CD4-positive, alpha-beta T cell treated with Interleukin-2 at 100 ng/mL for 4 hours (primary cell): ENCODE measurements at places on chromosomes 11 and 22.

GRCh38 chr11:127552446-127552845 is 551.9 kb upstream of the KIRREL3 start:
- no peak for DNase-seq

- DNase-seq: no peak
These were observed 34.4 kb downstream of the PRCP start for GRCh38 chr11:82865841-82866240.

DNA sequence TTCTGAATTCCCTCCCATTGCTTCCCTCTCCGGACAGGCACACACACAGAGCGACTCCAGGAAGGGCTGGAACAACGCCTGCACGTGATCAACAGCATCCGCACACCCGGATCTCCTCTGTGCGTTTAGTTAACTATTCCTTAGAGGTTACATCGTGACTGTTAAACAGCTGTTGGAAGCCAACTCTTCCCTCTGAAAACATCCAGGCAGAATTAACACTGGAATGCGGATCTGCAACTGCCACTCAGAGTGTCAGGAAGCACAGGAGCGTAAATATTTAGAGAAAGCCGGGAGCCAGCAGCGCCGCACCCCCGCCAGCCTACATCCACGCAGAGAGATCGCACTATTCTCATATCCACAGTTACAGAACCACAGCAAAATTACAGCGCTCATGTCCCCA is 46.2 kb downstream of the SHANK2 start:
- DNase-seq: no peak

DNA sequence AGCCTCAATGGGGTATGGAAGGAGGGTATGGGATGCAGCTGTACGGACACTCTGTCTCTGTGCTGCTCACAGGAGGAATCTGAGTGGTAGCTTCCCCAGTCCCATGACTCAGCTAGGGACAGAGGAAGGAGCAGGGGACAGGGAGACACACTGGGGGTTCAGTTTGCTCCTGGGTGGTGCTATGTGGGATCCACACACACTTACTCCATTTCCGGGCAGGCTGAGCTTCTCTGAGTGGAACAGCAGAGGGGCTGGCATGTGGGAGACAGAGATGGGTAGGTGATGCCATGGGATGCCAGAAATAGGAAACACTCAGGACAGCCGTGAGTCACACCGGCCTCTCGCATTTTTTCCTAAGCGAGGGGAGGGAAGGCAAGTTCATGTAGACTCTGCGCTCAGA is 59.2 kb upstream of the KIRREL3 start:
- DNase-seq: no peak

DNA sequence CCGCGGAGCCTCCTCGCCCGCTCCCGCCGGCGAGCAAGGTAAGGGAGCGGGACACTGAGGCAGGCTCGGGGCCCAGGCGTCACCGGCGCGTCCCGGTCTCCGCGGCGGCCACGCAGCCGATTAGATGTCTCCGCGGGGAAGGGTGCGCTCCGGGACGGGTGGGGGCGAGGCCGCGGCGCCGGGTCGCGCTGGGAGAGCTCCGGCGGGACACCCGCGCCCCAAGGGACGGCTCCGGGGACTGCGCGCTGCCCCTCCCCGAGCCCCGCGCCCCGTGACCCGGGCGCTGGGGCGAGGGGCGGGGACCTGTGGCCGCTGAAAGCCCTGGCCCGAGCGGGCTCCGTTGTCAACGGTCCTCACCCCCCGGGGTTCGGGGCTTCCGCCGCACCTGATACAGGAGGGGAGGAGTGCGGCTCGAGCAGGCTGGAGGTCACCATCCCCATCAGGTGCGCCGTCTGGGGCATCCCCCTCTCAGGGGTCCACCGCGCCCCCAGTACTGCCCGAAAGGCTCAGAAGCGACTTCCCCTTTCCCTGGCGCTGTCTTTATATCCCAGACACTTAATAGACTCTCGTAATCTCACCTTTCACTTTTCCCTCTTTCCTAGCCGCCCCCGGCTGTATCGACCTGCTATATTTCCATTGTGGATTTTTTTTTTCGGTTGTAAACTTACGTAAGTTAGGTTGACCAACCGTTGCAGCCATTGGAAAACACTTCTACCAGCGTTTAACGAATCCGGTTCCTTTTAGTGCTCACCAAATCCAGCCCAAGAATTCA is 573 bp downstream of the PPFIA1 start:
- peak; percentile 24 for DNase-seq

DNA sequence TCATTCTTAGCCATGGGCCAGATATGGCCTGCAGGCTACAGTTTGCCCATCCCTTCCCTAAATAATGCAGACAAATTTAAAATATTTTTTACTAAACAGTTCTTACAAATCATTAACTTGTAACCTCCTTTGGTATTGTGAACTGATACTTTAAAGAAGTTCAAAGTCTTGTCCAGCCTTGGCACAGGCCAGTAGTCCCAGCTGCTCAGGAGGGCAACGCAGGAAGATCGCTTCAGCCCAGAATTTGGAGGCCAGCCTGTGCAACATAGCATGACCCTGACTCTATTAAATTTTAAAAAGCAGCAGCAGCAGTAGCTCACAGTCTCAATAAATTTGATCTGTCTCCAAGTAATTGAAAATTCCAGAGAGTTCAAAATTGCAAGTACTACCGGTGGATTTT is 83.7 kb upstream of the ARHGAP32 start:
- no peak for DNase-seq

DNA sequence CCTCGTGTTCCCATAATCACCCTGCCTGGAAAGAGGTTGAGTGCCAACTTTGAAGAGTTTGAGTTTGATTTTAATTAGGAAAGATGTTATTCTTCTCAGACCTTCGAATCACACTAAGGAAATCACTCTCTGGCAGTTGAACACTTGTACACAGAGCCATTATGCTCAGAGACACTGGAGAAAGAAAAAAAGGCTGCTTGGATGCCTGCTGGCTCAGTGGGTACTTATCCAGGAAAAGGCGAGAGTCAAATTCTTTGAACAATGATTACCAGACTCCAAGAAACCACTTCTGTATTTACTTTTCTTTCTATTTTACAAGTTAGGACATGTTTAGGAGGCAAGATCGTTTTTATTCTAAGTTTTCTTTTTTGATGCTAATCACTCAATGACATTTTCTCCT is 438.5 kb upstream of the FAT3 start:
- no peak for DNase-seq

DNA sequence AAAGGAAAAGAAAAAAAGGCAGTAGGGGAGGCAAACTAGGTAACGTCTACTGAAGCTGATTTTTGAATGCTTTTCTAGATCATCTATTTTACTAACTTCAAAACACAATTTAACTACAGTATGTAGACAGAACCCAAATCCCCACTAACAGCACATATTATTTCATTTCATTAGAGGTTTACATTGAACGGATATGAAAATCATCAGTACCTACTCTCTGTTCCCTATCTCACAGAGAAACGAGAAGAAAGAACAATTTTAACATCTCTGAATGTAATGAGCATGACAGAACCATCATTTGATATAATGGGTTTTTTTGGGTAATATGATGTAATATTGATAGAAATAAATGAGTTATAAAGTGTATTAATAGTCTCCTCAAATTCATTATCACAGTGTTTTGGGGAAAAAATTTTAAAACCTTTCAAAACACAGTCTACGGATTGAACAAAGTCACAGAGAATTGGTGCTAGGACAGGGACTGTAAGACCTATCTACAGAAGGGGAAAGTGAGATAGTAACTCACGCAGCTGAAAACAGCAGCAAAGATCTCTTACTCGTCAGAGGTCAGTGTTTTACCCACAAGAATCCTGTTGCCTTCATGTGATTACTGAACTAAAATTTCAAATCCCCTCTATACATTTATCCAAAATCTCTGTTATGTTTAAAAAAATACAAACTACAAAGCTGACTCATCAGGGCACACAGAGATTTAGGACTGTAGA is 77.3 kb downstream of the ZBTB44 start:
- DNase-seq: no peak

GRCh38 chr11:30992513-30992849 is 377.1 kb downstream of the DCDC1 start:
- DNase-seq: no peak

- DNase-seq: no peak
These were observed 1.6 kb upstream of the TBX1 start for GRCh38 chr22:19758896-19759426.

- DNase-seq: no peak
These were observed 37.3 kb upstream of the TECTA start for GRCh38 chr11:121063728-121064127.

GRCh38 chr22:48844056-48844675 is 983.5 kb downstream of the BRD1 start:
- no peak for DNase-seq

DNA sequence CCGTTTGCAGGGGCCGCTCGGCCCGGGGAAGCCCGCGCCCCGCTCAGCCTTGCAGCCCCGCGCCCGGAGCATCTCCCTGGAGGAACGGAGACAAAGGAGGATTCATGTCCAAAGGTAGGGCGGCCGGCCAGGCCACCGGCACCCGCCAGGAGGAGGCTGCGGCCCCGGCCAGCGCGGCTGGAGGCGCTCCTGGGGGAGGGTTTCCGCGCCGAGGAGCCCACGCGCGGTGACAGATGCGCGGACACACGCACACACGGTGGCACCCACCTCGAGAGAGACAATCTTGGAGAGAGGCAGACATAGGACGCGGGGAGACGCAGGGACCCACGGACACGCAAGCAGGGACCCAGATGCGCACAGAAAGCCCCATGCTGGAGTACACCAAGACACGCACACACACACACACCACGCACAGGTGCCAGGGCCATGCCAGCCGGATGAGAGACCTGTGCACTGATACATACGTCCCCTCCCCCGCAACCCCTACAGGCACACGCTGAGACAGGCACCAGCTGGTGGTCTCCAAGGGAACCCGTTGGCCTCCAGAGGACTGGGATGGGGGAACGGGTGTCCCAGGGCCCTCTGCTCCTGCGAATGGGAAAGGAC is 7.8 kb downstream of the SEPTIN3 start:
- no peak for DNase-seq

DNA sequence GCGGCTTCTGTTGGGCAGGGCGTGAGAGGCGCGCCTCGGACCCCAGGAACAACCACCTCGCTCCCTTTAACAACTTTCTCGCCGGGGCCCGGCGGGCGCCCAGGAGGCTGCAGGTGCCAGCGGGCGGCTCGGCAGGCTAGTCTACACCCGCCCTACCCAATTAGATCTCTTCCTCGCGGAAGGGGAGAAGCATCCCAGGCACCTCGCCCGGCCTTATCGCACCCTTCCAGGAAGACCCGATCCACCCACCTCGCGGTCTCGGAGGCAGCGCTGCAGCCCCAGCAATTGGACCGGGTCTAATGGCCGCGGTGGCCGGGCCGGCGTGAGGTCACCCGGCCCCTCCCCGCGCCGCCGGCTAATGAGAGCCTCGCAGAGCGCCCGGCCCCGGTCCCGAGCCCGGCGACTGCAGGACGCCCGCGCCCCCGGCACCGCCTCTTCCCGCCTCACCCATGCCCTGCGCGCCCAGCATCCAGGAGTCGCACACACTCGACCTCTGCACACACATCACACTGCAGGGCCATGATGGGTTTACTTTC is at the start of gene PLAAT3:
PLAAT3 (minus strand) TSS at position 298 of the 536 bp plus-strand sequence. CDS start 419 bp downstream, outside the sequence.
- DNase-seq: peak; percentile 34

DNA sequence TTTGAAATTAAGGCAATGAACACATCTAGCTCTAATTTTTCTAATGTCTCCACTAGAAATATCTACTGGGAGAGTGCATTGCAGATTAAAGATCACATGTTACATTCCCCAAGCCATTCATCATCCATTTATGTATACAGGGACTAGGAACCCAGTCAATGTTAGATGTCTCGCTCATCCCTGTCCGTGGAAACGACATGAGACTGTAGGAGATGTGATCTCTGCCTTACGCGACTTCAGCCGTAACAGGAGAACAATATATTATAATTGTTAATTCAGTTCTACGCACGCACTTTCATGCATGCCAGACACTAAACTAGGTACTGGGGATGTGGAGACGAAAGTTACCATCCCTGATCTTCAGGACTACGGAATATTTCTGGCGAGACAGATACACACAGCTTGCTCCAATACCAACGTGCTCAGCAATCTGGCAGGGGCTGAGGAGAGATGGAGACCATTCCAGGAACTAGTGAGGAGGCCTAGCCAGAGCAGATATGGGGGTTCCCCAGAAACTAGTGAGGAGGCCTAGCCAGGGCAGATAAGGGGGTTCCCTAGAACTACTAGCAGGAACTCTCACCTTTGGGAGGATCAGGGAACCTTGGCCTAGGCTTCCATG is 706 bp downstream of the DCPS start:
- no peak for DNase-seq

DNA sequence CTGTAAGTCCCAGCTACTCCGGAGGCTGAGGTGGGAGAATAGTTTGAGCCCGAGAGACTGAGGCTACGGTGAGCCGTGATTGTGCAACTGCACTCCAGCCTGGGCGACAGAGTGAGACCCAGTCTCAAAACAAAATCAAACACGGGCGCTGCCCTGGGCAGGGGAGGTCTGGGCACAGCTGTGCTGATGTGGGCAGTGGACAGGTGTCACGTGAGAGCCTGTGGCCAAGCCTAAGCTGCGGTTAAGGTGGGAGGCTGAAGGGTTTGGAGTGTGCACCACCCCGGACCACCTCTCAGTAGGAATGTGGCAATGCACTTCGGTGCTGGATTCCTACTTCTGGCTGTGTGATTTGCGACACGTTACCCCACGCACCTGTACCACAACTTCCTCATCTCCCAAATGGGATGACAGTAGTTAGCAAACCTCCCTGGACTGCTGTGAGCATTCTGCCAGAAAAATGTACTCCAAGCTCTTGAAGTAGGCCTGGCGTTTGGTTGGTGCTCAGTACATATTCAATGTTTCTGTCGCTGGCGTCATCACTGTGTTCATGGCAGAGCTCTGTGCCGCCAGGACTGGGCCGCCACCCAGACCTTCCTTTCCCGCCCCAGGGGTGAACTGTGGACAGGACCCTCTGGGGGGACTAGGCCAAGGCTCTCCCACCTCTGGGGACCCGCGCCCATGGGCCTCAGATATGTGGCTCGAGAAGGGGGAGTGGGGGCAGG is 807 bp upstream of the ZNF74 start:
- DNase-seq: no peak

DNA sequence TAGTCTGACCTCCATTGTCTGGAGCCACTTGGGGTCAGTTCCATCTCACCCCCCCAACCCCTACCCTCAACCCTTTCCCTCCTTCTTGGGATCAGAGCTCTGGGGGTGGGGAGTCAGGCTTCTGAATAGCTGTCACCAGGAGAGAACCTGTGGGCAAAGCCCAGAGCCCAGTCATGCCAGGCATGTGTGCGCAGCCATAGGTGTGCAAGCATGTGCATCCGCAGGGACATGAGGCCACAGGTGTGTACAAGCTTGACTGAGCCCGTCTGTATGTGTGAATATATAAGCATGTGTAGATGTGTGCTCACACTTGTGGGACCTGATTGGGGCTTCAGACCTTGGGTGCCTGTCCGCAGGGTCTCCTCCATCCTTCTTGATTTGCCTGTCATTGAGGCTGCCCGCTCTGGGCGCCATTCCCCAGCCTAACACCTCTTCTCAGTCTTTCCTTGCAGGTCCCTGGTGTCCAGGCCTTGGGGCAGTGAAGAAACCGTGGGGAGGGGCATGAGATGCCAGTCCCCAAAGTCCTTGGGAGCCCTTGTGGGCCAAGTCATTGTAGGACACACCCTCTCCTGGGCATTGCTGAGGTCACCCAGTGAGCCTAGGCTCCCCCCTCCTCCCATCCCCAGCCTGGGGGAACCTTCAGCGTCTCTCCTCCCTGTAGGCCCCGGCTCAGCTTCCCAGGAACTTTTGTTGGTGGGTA is 9.0 kb downstream of the ATG16L2 start:
- no peak for DNase-seq
